ENCODE measurements at places on chromosomes 5 and 9.

DNA sequence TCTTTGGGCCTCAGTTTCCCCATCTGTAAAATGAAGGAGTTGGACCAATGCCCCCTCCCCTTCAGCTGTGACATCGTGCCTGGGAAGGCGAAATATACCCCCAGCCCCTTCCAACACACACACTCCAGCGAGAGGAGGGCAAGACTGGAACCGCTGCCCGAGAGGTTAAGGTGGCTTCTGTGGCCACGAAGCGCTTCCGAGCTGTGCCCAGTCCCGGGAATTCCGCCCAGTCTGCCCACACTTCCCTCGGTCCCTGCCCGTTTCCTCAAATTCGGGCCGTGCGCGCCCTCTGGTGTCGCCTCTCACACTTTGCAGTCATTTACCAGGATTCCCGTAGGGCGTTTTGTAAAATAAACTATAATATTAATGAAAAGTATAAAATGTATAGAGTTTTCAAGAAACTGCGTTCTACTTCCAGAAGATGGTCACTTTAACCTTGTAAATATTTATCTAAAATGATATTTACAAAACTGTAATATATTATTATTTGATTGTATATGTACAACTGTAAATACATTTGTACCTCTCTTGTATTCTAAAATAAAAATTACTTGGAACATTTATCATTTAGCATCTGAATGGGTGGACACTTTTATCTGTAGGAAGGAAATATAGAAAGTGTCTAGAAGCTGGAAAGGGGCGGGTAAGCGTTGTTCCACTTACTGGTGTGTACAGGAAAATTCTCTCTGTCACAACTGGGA, 11.0 kb upstream of the EXOSC2 start:
- peak; percentile 40 for DNase-seq

GRCh38 chr9:107706701-107707427, 217.3 kb upstream of the KLF4 start:
- DNase-seq: no peak

DNA sequence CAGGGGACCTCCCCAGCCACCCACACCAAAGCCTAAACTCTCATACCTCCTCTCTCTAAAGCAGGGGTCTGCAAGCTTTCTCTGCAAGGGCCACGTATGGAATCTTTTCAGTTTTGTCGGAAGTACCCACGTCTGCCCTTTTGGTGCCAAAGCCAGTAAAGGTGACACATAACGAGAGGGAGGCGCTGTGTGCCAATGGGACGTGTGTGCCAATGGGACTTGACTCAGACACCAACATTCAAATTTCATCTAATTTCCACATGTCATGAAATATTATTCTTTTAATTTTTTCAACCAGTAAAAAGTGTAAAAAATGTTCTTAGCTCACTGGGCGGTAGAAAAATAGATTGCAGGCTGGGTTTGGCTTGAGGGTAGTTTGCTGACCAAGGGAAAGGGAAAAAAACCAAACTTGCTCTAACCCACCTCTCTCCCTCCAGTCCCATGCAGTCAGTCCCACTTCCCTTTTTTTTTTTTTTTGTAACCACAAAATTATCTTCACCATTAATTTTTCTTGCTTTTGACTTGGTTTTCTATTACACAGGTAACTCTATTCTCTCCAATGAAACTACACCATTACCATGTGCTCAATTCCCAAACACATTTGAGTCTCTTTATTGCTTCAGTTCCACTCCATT, 25.5 kb downstream of the OR2V1 start:
- no peak for DNase-seq

DNA sequence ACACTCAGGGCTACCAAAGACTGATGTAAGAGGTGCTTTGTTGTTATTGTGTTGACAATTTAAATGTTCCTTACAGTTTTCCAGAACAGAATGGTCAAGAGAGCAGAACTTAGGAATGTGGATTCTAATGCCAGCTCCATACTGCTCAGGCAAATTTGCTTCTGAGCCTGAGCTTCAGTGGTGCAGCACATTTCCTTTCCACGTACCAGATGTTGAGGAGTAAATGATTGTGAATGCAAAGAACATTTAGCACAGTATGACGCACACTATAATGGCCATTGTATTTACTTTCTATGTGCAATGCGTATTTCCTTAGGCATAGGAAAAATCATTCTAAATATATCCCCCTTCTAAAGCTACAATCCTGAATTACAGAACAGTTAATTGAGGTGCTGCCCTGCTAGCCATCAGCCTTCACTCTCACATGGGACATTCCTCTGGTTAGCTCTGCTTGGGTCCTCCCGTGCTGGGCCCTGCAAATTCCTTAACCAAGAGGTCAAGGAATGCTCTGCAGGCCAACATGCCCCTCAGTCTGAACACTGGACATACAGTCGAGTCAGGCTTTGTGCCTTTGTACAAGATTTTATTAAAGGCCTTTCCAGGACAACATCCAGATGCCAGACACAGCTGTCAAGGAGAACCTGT, 21.1 kb upstream of the TMEM174 start:
- no peak for DNase-seq

GRCh38 chr9:1473956-1474634, 423.9 kb downstream of the DMRT2 start:
- DNase-seq: no peak

- no peak for DNase-seq
Observed at GRCh38 chr5:117103703-117104102, 529.1 kb upstream of the SEMA6A start.

DNA sequence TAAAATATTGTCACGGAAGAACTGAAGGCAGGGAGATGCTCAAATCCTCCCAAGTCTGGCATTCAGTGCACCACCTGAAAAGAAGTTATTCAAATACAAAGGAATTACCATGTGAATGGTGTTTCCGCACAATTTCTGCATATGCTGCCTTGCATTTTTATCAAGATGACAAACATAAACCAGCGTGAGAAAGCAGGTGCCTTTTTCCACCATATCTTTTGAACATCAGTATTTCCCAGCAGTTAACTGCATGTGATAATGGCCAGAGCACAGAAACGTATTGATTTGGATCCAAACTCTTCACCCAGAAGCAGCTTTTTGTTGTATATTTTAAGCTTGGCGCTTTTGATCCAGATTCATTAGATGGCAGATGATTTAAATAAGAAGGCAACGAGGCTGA, 808.0 kb downstream of the TLE1 start:
- DNase-seq: no peak

DNA sequence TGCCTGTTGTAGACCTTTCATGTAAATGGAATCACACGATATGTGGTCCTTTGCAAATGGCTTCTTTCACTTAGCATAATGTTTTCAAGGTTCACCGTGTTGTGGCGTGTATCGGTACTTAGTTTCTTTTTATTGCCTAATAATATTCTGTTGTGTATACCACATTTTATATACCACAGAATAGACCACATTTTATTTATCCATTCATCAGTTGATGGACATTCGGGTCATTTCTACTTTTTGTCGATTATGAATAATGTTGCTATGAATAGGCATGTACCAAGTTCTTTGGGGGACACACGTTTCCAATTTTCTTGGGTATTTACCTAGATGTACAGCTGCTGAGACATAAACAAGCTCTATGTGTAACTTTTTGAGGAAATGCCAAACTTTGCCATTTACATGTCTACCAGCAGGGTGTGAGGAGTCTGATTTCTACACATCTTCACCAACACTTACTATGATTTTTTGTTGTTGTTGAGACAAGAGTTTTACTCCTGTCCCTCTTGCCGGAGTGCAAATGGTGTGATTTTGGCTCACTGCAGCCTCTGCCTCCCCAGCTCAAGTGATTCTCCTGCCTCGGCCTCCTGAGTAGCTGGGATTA, 144.7 kb downstream of the RGS3 start:
- no peak for DNase-seq

- no peak for DNase-seq
Observed at GRCh38 chr5:19767987-19768386, 220.0 kb downstream of the CDH18 start.

DNA sequence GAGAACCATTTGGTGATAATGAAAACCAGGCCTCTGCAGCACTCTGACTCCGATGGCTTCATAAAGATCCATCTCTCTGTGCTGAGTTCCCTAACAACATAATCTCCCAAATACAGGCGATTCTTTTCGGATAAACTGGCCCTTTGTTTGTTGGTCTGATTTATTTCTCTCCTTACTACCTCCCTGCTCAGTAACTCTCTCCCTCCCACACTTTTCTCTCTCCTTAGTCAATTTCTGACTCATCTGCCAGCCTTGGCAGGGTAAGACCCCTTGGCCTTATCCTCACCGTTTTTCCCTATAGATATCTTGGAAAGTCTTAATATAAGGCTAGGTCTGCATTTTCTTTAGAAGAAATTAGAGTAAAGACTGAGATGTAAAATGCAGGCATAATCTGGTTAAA, 128.7 kb downstream of the BRINP1 start:
- no peak for DNase-seq

- DNase-seq: no peak
Observed at GRCh38 chr9:29241320-29241719, 1668.0 kb upstream of the C9orf72 start.

Measured in T-helper 1 cell (primary cell).